Sigmoid colon (tissue), 7 donors: ENCODE measurements at places on chromosomes 2 and 18. TPM values are rescaled to one million over a fixed set of nuclear protein-coding genes. Genes with fewer than 3 reads are reported as not detected.

The IL1F10 gene
- polyA plus RNA-seq, result not detected

The ARMC9 gene
- 2.4 TPM for polyA plus RNA-seq

The FRZB gene
- 3.7 TPM for polyA plus RNA-seq

The MC4R gene
- not detected for polyA plus RNA-seq

The SPP2 gene
- polyA plus RNA-seq, result not detected

The MROH2A gene
- 0.06 TPM for polyA plus RNA-seq

The LRRTM4 gene
- polyA plus RNA-seq, result 0.17 TPM

The VWA3B gene
- 1.2 TPM for polyA plus RNA-seq

DNA sequence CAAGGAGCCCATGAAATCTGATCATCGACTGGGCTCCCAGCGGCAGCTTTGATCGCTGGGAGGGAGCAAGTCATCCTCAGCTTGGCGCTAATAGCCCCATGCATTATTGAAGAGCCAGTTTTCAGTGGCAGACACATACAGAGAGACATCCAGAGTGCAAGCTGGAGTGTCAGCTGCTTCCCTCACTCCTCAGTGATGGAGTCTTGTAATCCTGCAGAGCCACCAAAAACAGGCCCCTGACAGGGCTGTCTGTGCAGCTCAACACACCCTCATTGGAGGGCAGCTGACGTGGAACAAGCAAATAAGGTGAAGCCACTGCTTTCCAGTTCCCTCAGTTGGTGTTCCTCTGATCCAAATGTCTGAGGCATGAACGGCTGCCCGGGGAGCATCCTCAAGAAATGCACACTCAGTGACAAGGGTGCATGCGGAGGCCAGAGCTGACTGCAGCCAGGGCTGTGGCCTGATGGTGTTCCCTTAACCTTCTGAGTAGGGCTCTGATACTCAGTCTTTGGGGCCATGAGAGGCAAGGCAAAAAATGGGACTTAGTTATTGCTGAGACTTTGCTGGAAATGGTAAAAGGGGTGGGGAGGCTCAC lies 97.4 kb downstream of the RHOB start:
- no peak overlapping the region for H3K27ac ChIP-seq
- no peaks in the 10 kb centered on the region for H3K36me3 ChIP-seq
- no peaks in the 10 kb centered on the region for H3K4me1 ChIP-seq
- H3K27me3 ChIP-seq, result no peaks in the 10 kb centered on the region
- no peak overlapping the region for H3K4me3 ChIP-seq

DNA sequence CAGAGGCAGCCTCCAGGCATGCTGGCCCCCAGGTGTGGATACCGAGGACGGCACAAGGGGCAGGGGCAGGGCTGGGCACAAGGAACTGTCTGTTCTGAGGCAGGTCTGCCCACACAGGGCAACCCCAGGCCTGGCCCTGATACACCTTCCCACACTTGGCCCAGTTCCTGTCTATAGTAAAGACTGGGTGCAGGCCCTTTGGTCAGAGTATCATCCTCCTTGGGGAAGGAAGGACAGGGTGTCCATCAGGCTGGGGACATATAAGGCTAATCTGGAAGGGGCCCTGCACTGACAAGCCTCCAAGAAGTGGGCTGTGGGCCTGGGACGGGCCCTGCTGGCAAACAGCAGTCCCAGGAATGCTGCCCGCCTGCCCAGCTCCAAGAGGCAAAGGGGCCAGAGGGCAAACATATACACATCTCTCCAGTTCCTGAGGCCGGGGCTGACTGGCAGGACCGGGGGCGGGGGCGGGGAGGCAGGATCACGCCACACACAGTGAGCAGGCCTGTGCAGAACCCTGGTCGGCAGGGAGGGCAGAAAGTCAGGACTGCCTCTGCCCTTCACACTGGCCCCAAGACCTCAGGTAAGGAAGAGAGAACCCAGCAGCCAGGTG lies 18.9 kb downstream of the SDC1 start:
- H3K4me3 ChIP-seq, result no peak overlapping the region
- no peak for DNase-seq
- no peaks in the 10 kb centered on the region for H3K36me3 ChIP-seq
- no peaks in the 10 kb centered on the region for H3K27me3 ChIP-seq
- no peak overlapping the region for H3K27ac ChIP-seq

GRCh38 chr2:181861379-181861778 lies 30.2 kb upstream of the ITPRID2 start:
- H3K27ac ChIP-seq, result no peak overlapping the region
- no peaks in the 10 kb centered on the region for H3K36me3 ChIP-seq
- DNase-seq, result no peak
- no peaks in the 10 kb centered on the region for H3K4me1 ChIP-seq
- H3K4me3 ChIP-seq, result no peak overlapping the region

- H3K27ac ChIP-seq, result no peak overlapping the region
- H3K27me3 ChIP-seq, result no peaks in the 10 kb centered on the region
- no peak overlapping the region for H3K4me3 ChIP-seq
- no peaks in the 10 kb centered on the region for H3K36me3 ChIP-seq
- DNase-seq, result no peak
Observed at GRCh38 chr18:42394238-42394637, 439.2 kb downstream of the PIK3C3 start.

GRCh38 chr18:63799189-63799588 lies 24.0 kb downstream of the SERPINB7 start:
- DNase-seq, result no peak
- H3K27me3 ChIP-seq, result no peaks in the 10 kb centered on the region
- H3K36me3 ChIP-seq, result no peaks in the 10 kb centered on the region
- no peaks in the 10 kb centered on the region for H3K4me1 ChIP-seq

GRCh38 chr2:170717991-170718589 lies 3.0 kb downstream of the SP5 start:
- peaks cover 45% of the 10 kb centered on the region for H3K4me1 ChIP-seq
- H3K27me3 ChIP-seq, result peaks cover 73% of the 10 kb centered on the region
- H3K36me3 ChIP-seq, result no peaks in the 10 kb centered on the region
- DNase-seq, result no peak
- H3K27ac ChIP-seq, result no peak overlapping the region

DNA sequence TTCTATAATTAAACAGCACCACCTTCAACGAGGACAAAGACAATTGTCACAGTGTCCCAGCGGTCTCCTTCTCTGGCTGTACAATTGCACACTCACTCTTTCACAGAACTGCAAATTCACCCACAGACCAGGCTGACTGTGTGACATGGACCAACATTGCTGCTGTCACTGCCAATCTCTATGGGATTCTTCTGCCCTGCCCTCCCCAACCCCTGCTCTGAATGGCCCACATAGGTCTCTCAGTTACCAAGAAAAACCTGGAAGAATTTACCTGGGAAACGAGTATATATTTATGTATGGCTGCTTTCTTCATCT lies 26.5 kb downstream of the LRRC30 start:
- no peaks in the 10 kb centered on the region for H3K36me3 ChIP-seq
- no peak for DNase-seq
- peaks cover 4% of the 10 kb centered on the region for H3K4me1 ChIP-seq
- no peak overlapping the region for H3K27ac ChIP-seq
- H3K4me3 ChIP-seq, result no peak overlapping the region
- H3K27me3 ChIP-seq, result no peaks in the 10 kb centered on the region

DNA sequence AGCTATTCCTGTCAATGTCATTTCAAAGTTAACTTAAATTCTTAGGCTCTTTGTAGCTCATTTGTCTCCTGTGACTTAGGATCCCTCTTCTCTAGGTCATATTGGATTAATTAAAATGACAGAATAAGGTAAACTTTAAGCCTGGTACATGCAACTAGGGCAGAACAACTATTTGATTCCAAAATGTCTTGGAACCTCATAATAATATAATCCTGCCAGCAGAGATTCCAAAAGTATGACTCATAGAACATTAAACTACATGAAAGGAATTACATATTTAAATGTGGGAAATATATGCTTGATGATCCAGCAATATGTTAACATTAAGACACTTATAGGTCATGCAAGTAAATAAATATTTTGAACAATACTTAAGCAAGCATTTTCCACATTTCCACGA lies 63.3 kb downstream of the COL3A1 start:
- H3K4me3 ChIP-seq, result no peak overlapping the region
- no peaks in the 10 kb centered on the region for H3K27me3 ChIP-seq
- DNase-seq, result no peak
- H3K27ac ChIP-seq, result no peak overlapping the region

GRCh38 chr2:99695944-99696253 lies 206.1 kb upstream of the REV1 start:
- no peak overlapping the region for H3K4me3 ChIP-seq
- no peaks in the 10 kb centered on the region for H3K36me3 ChIP-seq
- no peaks in the 10 kb centered on the region for H3K27me3 ChIP-seq
- no peak overlapping the region for H3K27ac ChIP-seq
- H3K4me1 ChIP-seq, result peaks cover 12% of the 10 kb centered on the region

- H3K4me1 ChIP-seq, result peaks cover 39% of the 10 kb centered on the region
- H3K27ac ChIP-seq, result peak overlapping the region; percentile 56
- H3K36me3 ChIP-seq, result no peaks in the 10 kb centered on the region
- H3K4me3 ChIP-seq, result no peak overlapping the region
- no peak for DNase-seq
- H3K27me3 ChIP-seq, result no peaks in the 10 kb centered on the region
Observed at GRCh38 chr2:46862514-46862913, 53.1 kb downstream of the MCFD2 start.

- H3K4me3 ChIP-seq, result no peak overlapping the region
- DNase-seq, result no peak
- no peaks in the 10 kb centered on the region for H3K4me1 ChIP-seq
- H3K36me3 ChIP-seq, result no peaks in the 10 kb centered on the region
- no peak overlapping the region for H3K27ac ChIP-seq
Observed at GRCh38 chr18:47441914-47442313, 190.5 kb upstream of the SKOR2 start.

GRCh38 chr2:199273042-199273511 lies 184.7 kb downstream of the SATB2 start:
- no peak for DNase-seq
- H3K36me3 ChIP-seq, result no peaks in the 10 kb centered on the region
- no peaks in the 10 kb centered on the region for H3K4me1 ChIP-seq
- no peak overlapping the region for H3K4me3 ChIP-seq
- H3K27ac ChIP-seq, result no peak overlapping the region

GRCh38 chr2:216942465-216942864 lies 82.6 kb upstream of the TNP1 start:
- no peak overlapping the region for H3K27ac ChIP-seq
- H3K36me3 ChIP-seq, result no peaks in the 10 kb centered on the region
- H3K27me3 ChIP-seq, result no peaks in the 10 kb centered on the region
- peaks cover 2% of the 10 kb centered on the region for H3K4me1 ChIP-seq
- H3K4me3 ChIP-seq, result no peak overlapping the region

- no peak overlapping the region for H3K27ac ChIP-seq
- H3K36me3 ChIP-seq, result no peaks in the 10 kb centered on the region
- H3K27me3 ChIP-seq, result no peaks in the 10 kb centered on the region
- H3K4me3 ChIP-seq, result no peak overlapping the region
- H3K4me1 ChIP-seq, result no peaks in the 10 kb centered on the region
- no peak for DNase-seq
Observed at GRCh38 chr2:11280713-11281112, 63.7 kb downstream of the ROCK2 start.

- no peak overlapping the region for H3K4me3 ChIP-seq
- H3K36me3 ChIP-seq, result no peaks in the 10 kb centered on the region
- no peaks in the 10 kb centered on the region for H3K27me3 ChIP-seq
- no peaks in the 10 kb centered on the region for H3K4me1 ChIP-seq
- no peak overlapping the region for H3K27ac ChIP-seq
- DNase-seq, result no peak
Observed at GRCh38 chr2:134421556-134422328, 167.9 kb downstream of the MGAT5 start.

GRCh38 chr18:47604021-47604420 lies 326.4 kb downstream of the SMAD2 start:
- no peaks in the 10 kb centered on the region for H3K27me3 ChIP-seq
- no peak overlapping the region for H3K4me3 ChIP-seq
- no peaks in the 10 kb centered on the region for H3K36me3 ChIP-seq
- H3K4me1 ChIP-seq, result no peaks in the 10 kb centered on the region
- DNase-seq, result no peak

GRCh38 chr2:8515864-8516533 lies 165.9 kb upstream of the ID2 start:
- DNase-seq, result no peak
- no peak overlapping the region for H3K27ac ChIP-seq
- no peak overlapping the region for H3K4me3 ChIP-seq
- no peaks in the 10 kb centered on the region for H3K27me3 ChIP-seq
- H3K36me3 ChIP-seq, result no peaks in the 10 kb centered on the region
- H3K4me1 ChIP-seq, result no peaks in the 10 kb centered on the region

GRCh38 chr2:174106736-174107135 lies 141.6 kb upstream of the SP3 start:
- no peaks in the 10 kb centered on the region for H3K27me3 ChIP-seq
- no peaks in the 10 kb centered on the region for H3K4me1 ChIP-seq
- DNase-seq, result no peak
- no peak overlapping the region for H3K4me3 ChIP-seq

DNA sequence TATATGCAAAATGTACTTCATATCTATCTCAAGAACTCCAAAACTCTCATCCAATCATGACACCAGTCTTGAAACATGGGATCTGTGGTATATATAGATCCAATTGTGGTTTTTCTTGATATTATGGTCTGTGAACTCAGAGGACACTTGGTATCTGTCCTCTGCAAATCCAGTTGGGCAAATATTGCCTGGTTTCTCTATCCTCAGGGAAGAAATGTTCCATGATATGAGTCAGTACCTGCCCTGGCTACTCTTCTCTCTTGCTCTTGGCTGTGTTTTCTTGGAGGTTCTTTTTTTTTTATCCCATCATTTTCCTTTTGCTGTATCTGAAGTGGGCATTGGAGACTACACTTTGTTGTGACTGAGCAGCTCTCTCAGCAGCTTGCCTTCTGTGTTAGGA lies 10.9 kb downstream of the NBEAL1 start:
- no peaks in the 10 kb centered on the region for H3K36me3 ChIP-seq
- no peak for DNase-seq
- no peak overlapping the region for H3K4me3 ChIP-seq
- H3K27me3 ChIP-seq, result no peaks in the 10 kb centered on the region
- peaks cover 21% of the 10 kb centered on the region for H3K4me1 ChIP-seq

DNA sequence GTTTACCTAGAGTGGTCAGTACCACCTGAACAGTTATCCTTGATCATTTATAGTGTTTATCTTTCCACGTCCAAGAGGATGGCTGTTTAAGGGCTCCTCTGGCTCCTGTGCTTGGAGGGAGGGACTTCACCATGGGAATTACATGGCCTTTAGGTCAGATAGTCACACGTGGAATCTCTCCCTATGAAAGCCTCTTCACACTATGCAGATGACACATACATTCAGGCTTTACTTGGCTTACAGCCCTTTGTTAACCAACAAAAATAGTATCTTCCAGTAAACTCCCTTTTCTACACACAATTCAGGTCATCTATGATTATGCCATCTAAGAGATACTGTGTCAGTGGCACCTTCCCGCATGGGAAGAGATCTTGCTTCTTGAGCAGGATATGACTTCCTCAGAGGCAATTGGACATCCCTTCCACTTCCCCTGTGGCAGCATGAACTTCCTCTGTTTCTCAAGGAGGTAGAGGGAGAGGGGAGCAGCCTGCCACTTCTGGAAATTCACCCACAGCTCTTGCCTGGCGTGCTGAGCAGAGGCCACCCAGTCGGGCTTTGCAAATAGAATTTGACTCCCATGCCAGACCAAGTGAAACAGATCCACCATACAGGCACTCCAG lies 53.5 kb downstream of the COLEC12 start:
- H3K36me3 ChIP-seq, result no peaks in the 10 kb centered on the region
- H3K4me3 ChIP-seq, result no peak overlapping the region
- DNase-seq, result no peak
- no peaks in the 10 kb centered on the region for H3K4me1 ChIP-seq
- H3K27me3 ChIP-seq, result no peaks in the 10 kb centered on the region
